Thoracic aorta (tissue), 2 donors: ENCODE measurements at places on chromosomes 5 and 9.

DNA sequence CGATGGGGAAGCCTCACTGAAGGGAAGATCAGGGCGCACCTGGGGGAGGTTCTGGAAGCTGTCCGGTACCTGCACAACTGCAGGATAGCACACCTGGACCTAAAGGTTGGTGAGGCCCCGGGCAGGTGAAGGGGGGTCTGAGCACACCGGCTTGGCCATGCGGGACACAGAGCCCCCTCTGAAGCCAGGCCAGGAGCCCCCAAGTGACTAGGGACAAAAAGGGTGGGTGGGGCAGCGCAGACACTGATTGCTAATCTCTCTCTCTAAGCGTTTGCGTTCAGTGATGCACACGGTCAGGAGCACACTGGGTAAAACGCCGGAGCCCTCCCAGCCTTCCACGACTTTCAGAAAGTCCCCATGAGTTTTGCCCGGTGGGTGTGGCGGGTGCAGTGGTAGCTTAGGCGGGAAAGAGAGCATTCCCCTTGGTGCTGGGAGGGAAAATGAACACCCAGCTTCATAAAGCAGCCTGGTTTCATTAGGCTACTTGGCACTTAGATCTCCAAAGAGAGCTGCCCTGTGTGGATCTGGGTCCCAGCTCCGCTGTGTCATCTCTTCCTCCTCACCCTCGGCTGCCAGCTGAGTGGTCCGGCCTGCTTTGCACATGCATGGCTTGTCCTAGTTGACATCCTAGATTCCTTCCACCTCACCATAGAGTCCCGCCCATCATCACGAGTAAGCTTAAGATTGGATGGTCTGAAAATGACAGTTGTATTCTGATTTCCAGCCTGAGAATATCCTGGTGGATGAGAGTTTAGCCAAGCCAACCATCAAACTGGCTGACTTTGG, 74.2 kb upstream of the OTULINL start:
- no peaks in the 10 kb centered on the region for H3K27me3 ChIP-seq
- no peak overlapping the region for H3K27ac ChIP-seq
- H3K4me3 ChIP-seq, result no peak overlapping the region
- peaks cover 49% of the 10 kb centered on the region for H3K36me3 ChIP-seq

DNA sequence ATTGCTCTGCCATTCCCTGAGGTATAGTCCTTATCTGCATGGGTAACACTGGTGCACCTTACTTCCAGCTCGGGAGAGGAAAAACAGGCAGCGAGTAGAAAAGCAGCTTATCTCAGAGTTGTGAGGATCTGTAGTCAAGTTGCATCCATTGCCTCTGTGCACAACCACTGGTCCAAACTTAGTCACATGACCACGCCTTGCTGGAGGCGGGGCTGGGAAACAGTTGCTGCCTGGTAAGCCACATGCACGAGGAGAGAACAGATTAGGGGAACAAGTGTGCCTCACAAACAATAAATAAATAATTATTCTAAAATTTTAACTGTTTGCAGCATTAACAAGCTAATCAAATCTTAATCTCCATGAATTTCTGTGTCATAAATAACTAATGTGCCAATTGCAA, 18.6 kb downstream of the ZNF622 start:
- no peaks in the 10 kb centered on the region for H3K4me1 ChIP-seq
- no peak for DNase-seq

- no peak for DNase-seq
- H3K36me3 ChIP-seq, result no peaks in the 10 kb centered on the region
- no peak overlapping the region for H3K4me3 ChIP-seq
- H3K27me3 ChIP-seq, result no peaks in the 10 kb centered on the region
- H3K27ac ChIP-seq, result no peak overlapping the region
These were observed 2.1 kb downstream of the CFAP77 start for GRCh38 chr9:132412089-132412488.

GRCh38 chr9:123225374-123225813, 43.0 kb downstream of the STRBP start:
- no peak for DNase-seq
- no peaks in the 10 kb centered on the region for H3K27me3 ChIP-seq
- H3K4me3 ChIP-seq, result no peak overlapping the region
- H3K27ac ChIP-seq, result no peak overlapping the region
- H3K4me1 ChIP-seq, result no peaks in the 10 kb centered on the region
- H3K36me3 ChIP-seq, result no peaks in the 10 kb centered on the region

- no peak overlapping the region for H3K27ac ChIP-seq
- H3K36me3 ChIP-seq, result no peaks in the 10 kb centered on the region
- H3K4me1 ChIP-seq, result no peaks in the 10 kb centered on the region
These were observed 231.5 kb upstream of the TARS1 start for GRCh38 chr5:33209252-33209651.

DNA sequence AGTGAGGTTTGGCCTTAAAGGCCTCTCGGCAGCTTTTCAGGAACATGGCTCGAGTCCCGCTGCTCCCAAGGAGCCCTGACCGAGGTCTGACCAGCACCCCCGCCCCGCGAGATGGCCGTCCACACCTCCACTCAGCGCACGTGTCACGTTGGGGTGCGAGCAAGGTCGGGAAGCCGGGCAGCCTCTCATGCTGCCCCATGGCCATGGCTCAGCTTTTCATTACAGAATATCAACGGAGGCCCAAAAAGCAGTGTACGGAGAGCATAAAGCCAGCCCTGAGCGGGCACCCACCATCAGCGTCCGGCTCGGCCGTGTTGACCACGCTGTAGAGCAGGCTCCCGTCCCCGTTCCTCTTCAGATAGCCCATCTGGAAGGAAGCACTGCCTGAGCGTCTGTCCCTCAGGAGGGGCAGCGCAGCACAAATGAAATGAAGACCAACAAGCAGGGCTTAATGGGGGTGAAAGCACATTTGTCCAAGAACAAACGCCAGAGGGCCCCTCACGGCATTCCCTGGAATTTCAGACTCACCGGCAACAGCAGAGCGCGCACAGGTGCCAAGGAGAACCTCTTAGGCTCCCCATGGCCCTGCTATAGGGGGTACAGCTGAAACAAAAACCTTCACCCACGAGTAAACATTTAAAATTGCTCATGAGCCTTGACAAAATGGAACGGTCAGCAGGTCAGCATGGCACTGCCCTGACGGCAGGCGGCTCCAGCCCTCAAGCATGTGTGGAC, 11.6 kb downstream of the BRD9 start:
- no peak overlapping the region for H3K27ac ChIP-seq
- no peak overlapping the region for H3K4me3 ChIP-seq
- no peaks in the 10 kb centered on the region for H3K4me1 ChIP-seq

- no peaks in the 10 kb centered on the region for H3K36me3 ChIP-seq
- peaks cover 6% of the 10 kb centered on the region for H3K4me1 ChIP-seq
- DNase-seq, result no peak
These were observed 62.7 kb upstream of the OSMR start for GRCh38 chr5:38783011-38783561.

- no peak for DNase-seq
- H3K27me3 ChIP-seq, result no peaks in the 10 kb centered on the region
- H3K36me3 ChIP-seq, result no peaks in the 10 kb centered on the region
- no peak overlapping the region for H3K27ac ChIP-seq
- H3K4me1 ChIP-seq, result no peaks in the 10 kb centered on the region
- no peak overlapping the region for H3K4me3 ChIP-seq
These were observed 72.1 kb downstream of the BAAT start for GRCh38 chr9:101312661-101313060.

- H3K36me3 ChIP-seq, result no peaks in the 10 kb centered on the region
- no peaks in the 10 kb centered on the region for H3K4me1 ChIP-seq
- H3K27me3 ChIP-seq, result no peaks in the 10 kb centered on the region
- no peak for DNase-seq
These were observed 195.1 kb upstream of the CDKN2B start for GRCh38 chr9:22204240-22204639.

DNA sequence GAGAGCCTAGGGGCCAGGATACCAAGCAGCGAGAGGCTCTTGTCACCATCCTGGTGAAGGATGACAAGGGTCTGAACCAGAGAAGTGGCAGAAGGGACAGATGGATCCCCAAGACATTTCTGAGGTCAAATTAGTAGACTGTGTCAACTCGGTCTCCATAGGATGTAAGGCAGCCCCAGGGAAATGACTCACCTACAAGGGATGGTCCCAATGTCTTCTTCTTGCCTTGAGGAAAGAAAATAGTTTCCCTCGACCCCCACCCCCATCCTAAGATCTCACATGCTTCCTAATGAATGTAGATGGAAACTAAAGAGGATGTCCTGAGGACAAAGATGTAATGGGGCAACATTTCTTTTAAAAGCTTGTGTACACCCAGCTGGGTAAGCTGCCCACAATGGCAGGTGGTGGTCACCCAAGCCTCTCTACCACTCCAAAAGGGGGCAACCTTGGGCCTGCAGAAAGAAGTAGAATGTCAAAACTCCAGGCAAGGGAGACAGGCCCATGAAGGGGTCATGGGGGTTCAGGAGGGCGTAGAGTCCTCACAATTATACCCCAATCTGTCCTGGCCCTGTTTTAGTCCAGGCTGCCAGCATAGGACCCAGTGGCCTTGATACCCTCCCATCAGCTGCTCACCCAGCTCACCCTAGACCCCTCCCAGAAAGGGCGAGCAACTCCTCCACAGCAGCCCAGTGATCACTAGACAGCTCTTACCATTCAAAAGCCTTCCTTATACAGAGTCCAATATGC, 187.4 kb downstream of the ACTL7B start:
- no peak overlapping the region for H3K27ac ChIP-seq
- H3K27me3 ChIP-seq, result no peaks in the 10 kb centered on the region
- H3K4me1 ChIP-seq, result no peaks in the 10 kb centered on the region
- H3K36me3 ChIP-seq, result no peaks in the 10 kb centered on the region
- no peak overlapping the region for H3K4me3 ChIP-seq

DNA sequence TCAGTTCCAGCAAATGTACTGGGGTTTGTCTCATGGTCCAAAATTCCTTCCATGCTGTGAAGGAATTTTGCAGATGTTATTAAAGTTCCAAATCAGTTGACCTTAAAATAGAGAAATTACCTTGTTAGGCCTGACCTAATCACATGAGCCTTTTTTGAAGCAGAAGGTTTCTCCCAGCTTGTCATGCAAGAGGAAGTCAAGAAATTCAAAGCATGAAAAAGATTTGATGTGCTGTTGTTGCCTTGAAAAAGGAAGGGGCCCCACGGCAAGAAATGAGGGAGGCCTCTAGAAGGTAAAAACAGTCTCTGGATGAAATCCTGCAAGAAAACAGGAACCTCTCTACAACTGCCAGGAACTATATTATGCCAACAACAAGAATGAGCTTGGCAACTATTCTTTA, 24.2 kb upstream of the HAPLN1 start:
- no peak overlapping the region for H3K27ac ChIP-seq
- no peaks in the 10 kb centered on the region for H3K27me3 ChIP-seq
- peaks cover 3% of the 10 kb centered on the region for H3K4me1 ChIP-seq
- H3K36me3 ChIP-seq, result no peaks in the 10 kb centered on the region
- H3K4me3 ChIP-seq, result no peak overlapping the region
- DNase-seq, result no peak

DNA sequence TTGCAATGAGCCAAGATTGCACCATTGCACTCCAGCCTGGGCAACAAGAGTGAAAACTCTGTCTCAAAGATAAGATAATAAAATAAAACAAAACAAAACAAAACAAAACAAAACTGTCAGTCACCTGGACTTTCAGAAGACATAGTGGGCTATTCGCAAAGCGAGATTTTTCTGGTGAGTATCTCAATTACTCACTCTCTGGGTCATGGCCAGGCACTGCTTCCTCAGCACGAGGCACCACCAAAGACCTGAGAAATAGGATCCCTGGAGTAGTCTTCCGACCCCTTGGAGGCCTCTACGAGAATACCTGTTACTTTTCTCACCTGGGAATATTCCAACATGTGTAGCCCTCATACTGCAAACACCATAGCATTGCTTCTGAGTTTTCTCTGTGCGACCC, 201.7 kb upstream of the ZNF618 start:
- H3K27me3 ChIP-seq, result no peaks in the 10 kb centered on the region
- H3K4me1 ChIP-seq, result peaks cover 22% of the 10 kb centered on the region
- no peak for DNase-seq

- no peak overlapping the region for H3K27ac ChIP-seq
- no peaks in the 10 kb centered on the region for H3K27me3 ChIP-seq
These were observed 63.8 kb downstream of the ANGPTL2 start for GRCh38 chr9:127058645-127059021.

- no peaks in the 10 kb centered on the region for H3K36me3 ChIP-seq
- no peaks in the 10 kb centered on the region for H3K27me3 ChIP-seq
- no peak overlapping the region for H3K4me3 ChIP-seq
- H3K4me1 ChIP-seq, result no peaks in the 10 kb centered on the region
- no peak overlapping the region for H3K27ac ChIP-seq
These were observed 252.9 kb downstream of the MLLT3 start for GRCh38 chr9:20369391-20369790.

DNA sequence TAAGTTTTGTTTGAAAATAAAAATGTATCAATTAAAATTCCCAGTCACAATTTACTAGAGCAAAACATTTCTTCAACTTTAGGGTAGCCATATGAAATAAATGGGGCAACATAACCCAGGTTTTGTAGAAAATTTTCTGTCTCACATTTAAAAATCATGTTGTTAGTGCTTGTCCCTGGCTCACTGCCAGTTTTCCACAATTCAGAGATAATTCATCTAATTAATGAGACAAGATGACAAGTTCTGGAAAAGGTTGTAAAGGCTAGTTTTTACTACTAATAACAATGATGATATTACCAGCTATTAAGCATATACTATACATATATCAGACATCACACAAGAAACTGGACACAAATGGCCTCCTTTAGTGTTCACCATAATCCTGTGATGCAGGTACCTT, 45.9 kb downstream of the MEGF9 start:
- no peak for DNase-seq
- H3K36me3 ChIP-seq, result no peaks in the 10 kb centered on the region

DNA sequence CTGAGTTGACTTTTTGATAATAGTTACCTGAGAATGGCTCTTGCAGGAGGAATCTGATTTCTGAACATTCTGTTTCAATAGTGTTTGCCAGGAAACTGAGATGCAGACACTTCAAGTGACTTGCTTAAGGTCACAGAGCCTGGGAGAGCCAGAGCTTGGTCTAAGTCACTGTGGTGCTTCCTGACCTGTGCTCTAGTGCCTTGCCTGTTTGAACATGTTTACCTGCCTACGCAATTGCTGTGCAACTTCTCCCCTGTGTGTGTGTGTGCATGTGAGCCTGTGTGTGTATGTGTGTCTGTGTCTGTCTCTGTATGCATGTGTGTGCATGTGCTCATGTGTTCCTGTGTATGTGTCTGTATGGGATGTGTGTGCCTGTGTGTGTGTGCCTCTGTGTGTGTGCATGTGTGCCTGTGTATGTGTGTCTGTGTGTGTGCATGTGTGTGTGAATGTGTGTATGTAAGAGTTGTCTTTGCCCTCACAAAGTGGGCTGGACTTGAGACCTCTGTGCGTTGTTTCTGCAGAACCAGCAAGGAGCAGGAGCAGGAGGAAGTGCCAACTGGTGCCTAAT, 185.8 kb downstream of the GADD45G start:
- no peaks in the 10 kb centered on the region for H3K4me1 ChIP-seq
- DNase-seq, result no peak
- no peaks in the 10 kb centered on the region for H3K36me3 ChIP-seq
- H3K4me3 ChIP-seq, result no peak overlapping the region
- H3K27me3 ChIP-seq, result no peaks in the 10 kb centered on the region

DNA sequence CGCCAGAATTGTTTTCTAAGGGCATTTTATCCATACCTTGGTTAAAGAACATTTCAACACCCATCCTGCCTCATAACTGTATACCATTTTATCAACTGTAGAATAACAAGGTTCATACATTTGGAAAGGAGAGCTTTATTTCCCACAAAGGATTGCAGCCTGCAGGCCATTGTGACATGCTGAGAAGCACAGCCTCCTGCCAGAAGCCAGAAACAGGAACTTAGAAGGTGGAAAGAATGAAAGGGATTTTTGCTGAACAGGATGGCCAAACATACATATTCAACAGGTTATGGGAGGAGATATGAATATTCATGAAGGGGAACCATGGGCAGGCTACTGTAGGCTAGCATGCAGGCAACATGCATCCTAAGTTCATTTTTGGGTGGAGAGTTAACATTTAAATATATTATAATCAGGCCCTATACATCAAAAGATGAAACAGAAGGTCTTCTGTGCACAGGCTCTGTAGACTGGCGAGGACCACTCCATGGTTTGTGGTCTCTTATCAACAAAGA, 59.9 kb upstream of the DIRAS2 start:
- H3K27me3 ChIP-seq, result no peaks in the 10 kb centered on the region
- DNase-seq, result no peak
- no peaks in the 10 kb centered on the region for H3K36me3 ChIP-seq
- H3K4me3 ChIP-seq, result no peak overlapping the region
- no peaks in the 10 kb centered on the region for H3K4me1 ChIP-seq
